ENCODE measurements at places on chromosomes 6 and 20. TPM values are rescaled to one million over a fixed set of nuclear protein-coding genes. Genes with fewer than 3 reads are reported as not detected.

- no peaks in the 10 kb centered on the region for H3K36me3 ChIP-seq
- H3K4me1 ChIP-seq, result peaks cover 3% of the 10 kb centered on the region
These were observed 2.9 kb downstream of the NRN1 start for GRCh38 chr6:6003621-6004366.

DNA sequence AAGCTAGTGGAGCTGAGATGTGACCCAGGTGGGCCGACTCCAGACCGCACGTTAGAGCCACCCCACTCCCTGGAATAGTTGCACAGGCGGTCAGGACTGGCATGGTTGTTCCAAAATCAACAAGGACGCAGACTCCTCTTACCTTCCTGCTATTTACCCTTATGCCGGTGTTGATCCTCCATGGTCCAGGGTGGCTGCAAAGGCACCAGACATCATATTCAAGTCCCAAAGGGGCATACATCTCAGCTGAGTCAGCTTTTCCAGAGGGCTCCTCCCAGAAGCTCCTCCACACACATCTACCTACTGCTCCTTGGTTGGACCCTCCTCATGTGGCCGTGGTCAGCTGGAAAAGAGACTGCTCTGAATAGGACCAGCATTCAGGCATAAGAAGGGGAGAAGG is 112.2 kb downstream of the SYCP2 start:
- H3K27me3 ChIP-seq, result no peaks in the 10 kb centered on the region
- no peaks in the 10 kb centered on the region for H3K36me3 ChIP-seq
- H3K27ac ChIP-seq, result no peak overlapping the region
- no peak for DNase-seq

DNA sequence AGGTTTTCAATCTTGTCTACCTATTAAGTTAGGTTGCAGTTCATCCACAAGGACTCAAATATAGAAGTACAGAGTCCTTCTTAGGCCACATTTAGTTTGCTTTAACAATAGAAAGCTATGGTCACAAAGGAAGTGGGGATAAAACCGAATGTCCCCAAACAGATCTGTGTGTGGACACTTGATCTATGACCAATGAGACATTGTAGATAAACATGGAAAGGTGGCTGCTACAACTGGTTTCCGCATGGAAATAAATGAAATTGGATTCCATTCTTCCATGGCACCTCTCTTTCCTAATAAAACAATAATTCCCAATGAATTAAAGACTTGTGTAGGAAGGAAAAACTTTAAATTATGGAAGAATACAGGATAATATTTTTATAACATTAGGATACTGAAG is 20.4 kb upstream of the DOK5 start:
- no peaks in the 10 kb centered on the region for H3K36me3 ChIP-seq
- no peak overlapping the region for H3K4me3 ChIP-seq
- no peaks in the 10 kb centered on the region for H3K4me1 ChIP-seq
- H3K27ac ChIP-seq, result no peak overlapping the region
- DNase-seq, result no peak
- no peaks in the 10 kb centered on the region for H3K27me3 ChIP-seq

GRCh38 chr6:135314543-135314942 is 133.4 kb downstream of the MYB start:
- no peak overlapping the region for H3K27ac ChIP-seq
- H3K36me3 ChIP-seq, result no peaks in the 10 kb centered on the region
- H3K27me3 ChIP-seq, result no peaks in the 10 kb centered on the region
- no peak overlapping the region for H3K4me3 ChIP-seq

- H3K27ac ChIP-seq, result no peak overlapping the region
- H3K36me3 ChIP-seq, result no peaks in the 10 kb centered on the region
- no peak overlapping the region for H3K4me3 ChIP-seq
- no peaks in the 10 kb centered on the region for H3K4me1 ChIP-seq
- DNase-seq, result no peak
These were observed 45.3 kb upstream of the COL21A1 start for GRCh38 chr6:56292505-56293181.

GRCh38 chr6:1957746-1958145 is 287.7 kb downstream of the GMDS start:
- H3K27ac ChIP-seq, result no peak overlapping the region
- H3K4me3 ChIP-seq, result no peak overlapping the region
- no peak for DNase-seq
- H3K36me3 ChIP-seq, result no peaks in the 10 kb centered on the region

GRCh38 chr6:47674673-47675072 is 23.7 kb upstream of the ADGRF4 start:
- no peaks in the 10 kb centered on the region for H3K4me1 ChIP-seq
- DNase-seq, result no peak
- H3K4me3 ChIP-seq, result no peak overlapping the region
- no peaks in the 10 kb centered on the region for H3K36me3 ChIP-seq

DNA sequence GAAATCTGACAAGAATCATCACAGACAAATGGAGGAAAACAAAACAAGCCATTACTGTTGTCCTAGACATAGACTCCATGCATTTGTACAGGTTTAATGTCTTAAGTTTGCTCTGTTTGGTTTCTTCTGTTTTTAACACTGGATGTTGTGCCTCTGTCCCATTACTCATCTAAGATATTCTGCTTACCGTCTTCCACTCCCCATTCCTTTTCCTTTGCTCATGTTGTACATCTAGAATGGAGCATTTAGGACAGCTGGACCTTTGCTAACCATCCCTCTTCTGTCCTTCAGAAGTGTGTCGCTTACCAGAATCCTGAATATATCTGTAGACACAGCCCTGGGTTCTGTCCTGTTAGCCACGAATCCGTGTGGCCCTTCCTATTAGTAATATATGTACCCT is 35.2 kb downstream of the RAB22A start:
- DNase-seq, result no peak
- H3K27me3 ChIP-seq, result no peaks in the 10 kb centered on the region
- H3K4me1 ChIP-seq, result no peaks in the 10 kb centered on the region
- no peak overlapping the region for H3K4me3 ChIP-seq
- no peak overlapping the region for H3K27ac ChIP-seq

GRCh38 chr6:100463630-100464161 is 1.0 kb downstream of the SIM1 start:
- no peak overlapping the region for H3K4me3 ChIP-seq
- H3K36me3 ChIP-seq, result no peaks in the 10 kb centered on the region
- no peaks in the 10 kb centered on the region for H3K4me1 ChIP-seq

GRCh38 chr20:36112112-36112511 is 42.4 kb upstream of the EPB41L1 start:
- no peaks in the 10 kb centered on the region for H3K36me3 ChIP-seq
- H3K27ac ChIP-seq, result no peak overlapping the region
- DNase-seq, result no peak
- no peaks in the 10 kb centered on the region for H3K27me3 ChIP-seq
- H3K4me3 ChIP-seq, result no peak overlapping the region

DNA sequence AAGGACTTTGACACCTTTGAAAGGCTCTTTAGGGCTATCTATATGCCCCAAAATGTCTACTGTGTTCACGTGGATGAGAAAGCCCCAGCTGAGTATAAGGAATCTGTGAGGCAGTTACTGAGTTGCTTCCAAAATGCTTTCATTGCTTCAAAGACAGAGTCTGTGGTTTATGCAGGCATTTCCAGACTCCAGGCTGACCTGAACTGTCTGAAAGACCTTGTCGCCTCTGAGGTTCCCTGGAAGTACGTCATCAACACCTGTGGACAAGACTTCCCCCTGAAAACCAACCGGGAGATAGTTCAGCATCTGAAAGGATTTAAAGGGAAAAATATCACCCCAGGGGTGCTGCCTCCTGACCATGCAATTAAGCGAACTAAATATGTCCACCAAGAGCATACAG is 65.2 kb downstream of the GCNT2 start:
- peaks cover 23% of the 10 kb centered on the region for H3K4me1 ChIP-seq
- H3K4me3 ChIP-seq, result no peak overlapping the region
- H3K27me3 ChIP-seq, result no peaks in the 10 kb centered on the region
- H3K36me3 ChIP-seq, result no peaks in the 10 kb centered on the region

DNA sequence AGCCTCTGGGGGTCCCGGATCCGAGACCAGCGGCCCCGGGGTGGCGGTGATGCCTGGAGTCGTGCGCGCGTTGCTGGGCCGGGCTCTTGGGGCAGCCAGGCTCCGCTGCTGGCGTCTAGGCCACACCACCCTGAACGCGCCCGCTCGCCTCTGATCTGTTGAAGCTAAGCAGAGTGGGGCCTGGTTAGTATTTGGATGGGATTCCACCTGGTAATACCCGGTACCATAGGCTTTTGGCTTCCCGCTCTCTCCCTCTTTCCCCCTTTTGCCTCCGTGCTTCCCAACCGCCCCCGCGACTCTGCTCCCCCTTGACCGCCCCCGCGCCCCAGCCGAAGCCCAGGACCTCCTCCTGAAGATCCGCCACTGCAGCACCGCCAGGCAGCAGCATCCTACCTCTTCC is 1383.5 kb upstream of the DEFB115 start:
- no peaks in the 10 kb centered on the region for H3K27me3 ChIP-seq
- H3K27ac ChIP-seq, result no peak overlapping the region
- H3K4me3 ChIP-seq, result no peak overlapping the region

DNA sequence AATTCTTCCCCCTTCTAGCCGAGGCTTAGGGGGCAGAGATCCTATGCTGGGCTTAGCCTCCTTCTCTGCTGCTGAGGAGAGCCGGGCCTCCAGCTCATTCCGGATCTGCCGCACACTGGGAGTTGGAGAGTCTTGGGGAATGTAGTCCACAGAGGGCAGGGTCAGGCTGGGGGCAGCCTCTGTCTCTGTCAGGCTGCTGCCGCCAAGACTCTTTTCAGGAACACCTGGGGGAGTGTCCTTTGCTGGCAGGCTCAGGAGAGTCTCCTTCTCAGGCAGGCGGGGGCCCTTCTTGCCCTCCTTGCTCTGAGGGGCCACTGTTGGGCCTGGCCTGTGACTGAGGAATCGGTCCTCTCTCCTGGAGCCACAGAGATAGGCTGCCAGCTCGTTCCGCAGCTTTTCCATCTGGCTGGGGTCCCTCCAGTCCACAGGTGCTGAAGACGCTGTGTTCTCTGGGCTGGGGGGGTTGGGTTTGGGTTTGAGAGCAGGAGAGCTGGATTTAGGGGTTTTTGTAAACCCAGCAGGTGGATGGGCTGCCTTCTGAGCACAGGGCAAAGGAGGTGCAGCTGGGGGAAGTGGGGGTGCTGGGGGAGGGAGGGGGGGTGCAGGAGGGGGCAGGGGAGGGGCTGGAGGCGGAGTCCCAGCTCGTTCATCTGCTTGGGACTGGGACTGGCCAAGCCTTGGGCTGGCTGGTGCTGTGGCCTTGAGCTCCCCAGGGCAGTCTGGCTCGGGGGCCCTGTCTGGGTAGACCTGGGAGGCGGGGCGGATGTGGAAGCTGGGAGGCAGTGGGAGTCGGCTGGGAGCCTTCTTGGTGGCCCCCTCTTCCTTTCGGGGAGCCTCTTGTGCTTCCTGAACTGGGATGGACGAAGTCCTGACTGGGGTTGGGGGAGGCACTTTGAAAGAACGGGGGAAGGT is 36.1 kb downstream of the C6orf132 start:
- H3K4me3 ChIP-seq, result no peak overlapping the region
- no peak overlapping the region for H3K27ac ChIP-seq
- H3K27me3 ChIP-seq, result no peaks in the 10 kb centered on the region
- no peaks in the 10 kb centered on the region for H3K36me3 ChIP-seq
- no peak for DNase-seq

DNA sequence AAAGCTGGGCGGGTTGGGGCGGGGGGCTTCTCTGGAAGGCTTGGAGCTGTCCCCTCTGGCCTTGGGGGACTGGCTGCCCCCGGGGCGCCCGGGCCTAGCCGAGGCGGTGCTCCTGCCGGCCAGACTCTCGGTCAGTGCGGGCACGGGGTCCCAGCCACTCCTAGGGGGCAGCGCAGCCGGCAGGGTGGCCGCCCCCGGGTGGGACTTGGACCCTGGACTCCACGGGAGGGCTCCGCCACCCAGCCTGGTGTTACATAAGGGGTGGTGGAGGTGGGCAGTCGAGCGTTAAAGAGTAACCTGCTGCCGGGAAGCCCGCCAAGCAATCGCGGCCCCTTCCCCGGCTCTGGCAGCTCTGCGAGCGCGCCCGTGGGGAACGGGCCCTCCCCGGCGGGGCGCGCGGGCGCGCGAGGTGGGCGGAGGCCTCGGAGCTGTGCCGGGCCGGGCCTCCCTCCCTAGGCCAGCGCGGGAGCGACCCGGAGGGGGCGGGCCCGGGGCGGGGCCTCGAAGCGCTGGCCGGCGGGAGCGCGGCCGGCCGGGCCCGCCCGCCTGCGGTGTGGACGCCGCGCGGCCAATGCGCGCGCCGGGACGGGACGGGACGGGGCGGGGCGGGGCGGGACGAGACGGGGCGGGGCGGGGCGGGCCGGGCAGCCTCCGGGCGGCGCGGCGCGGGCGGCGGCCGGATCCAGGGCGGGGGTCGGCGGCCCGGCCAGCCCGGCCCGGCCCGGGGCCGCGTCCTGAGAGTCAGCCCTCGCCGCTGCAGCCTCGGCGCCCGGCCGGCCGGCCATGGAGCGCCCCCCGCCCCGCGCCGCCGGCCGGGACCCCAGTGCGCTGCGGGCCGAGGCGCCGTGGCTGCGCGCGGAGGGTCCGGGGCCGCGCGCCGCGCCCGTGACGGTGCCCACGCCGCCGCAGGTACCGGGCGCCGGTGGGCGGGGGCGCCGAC is at the start of gene SLC2A4RG:
Gene SLC2A4RG, plus strand, starts transcription at position 647 of the 940 bp plus-strand sequence. Its CDS starts 137 bp downstream, at position 784.
- peak; percentile 90 for DNase-seq
- peak within 1 kb of the TSS; percentile 92 for H3K4me3 ChIP-seq
- peaks cover 9% of the 10 kb centered on the region for H3K36me3 ChIP-seq
- H3K4me1 ChIP-seq, result peaks cover 28% of the 10 kb centered on the region
- peak within 1 kb of the TSS; percentile 59 for H3K27ac ChIP-seq

- no peak overlapping the region for H3K27ac ChIP-seq
- no peaks in the 10 kb centered on the region for H3K27me3 ChIP-seq
- DNase-seq, result no peak
- no peaks in the 10 kb centered on the region for H3K4me1 ChIP-seq
- no peak overlapping the region for H3K4me3 ChIP-seq
- H3K36me3 ChIP-seq, result no peaks in the 10 kb centered on the region
These were observed 100.4 kb downstream of the JAG1 start for GRCh38 chr20:10573273-10573950.

- no peaks in the 10 kb centered on the region for H3K4me1 ChIP-seq
- no peaks in the 10 kb centered on the region for H3K36me3 ChIP-seq
- no peaks in the 10 kb centered on the region for H3K27me3 ChIP-seq
- H3K27ac ChIP-seq, result no peak overlapping the region
- no peak for DNase-seq
These were observed 61.9 kb upstream of the CARMIL1 start for GRCh38 chr6:25217302-25217701.

- no peak overlapping the region for H3K27ac ChIP-seq
- no peaks in the 10 kb centered on the region for H3K27me3 ChIP-seq
- H3K36me3 ChIP-seq, result no peaks in the 10 kb centered on the region
- no peaks in the 10 kb centered on the region for H3K4me1 ChIP-seq
- no peak for DNase-seq
- no peak overlapping the region for H3K4me3 ChIP-seq
These were observed 156.9 kb downstream of the MAFB start for GRCh38 chr20:40532103-40532502.

GRCh38 chr20:32207626-32208498 is at the start of the genes PLAGL2 and POFUT1:
TSS of gene PLAGL2 (minus strand) at chr20:32207743. CDS start at chr20:32202178, 5,565 bp downstream.
TSS of gene POFUT1 (plus strand) at chr20:32207880. CDS start at chr20:32207942, 62 bp downstream.
- H3K27ac ChIP-seq, result peak within 1 kb of the TSS; percentile 93
- H3K27me3 ChIP-seq, result no peaks in the 10 kb centered on the region
- H3K36me3 ChIP-seq, result peaks cover 4% of the 10 kb centered on the region
- peak within 1 kb of the TSS; percentile 96 for H3K4me3 ChIP-seq
- peak; percentile 93 for DNase-seq

PI3 gene
- not detected for total RNA-seq

SLC17A4 gene
- 7.4 TPM for total RNA-seq

PAX1 gene
- total RNA-seq, result not detected

TMC2 gene
- not detected for total RNA-seq

CALHM6 gene
- 2.6 TPM for total RNA-seq

Measured in right lobe of liver (tissue), 6 donors.